ENCODE measurements at places on chromosomes 4 and X. TPM values are rescaled to one million over a fixed set of nuclear protein-coding genes. Genes with fewer than 3 reads are reported as not detected.

SAP30 gene
- 30.5 TPM for total RNA-seq

NLRP2B gene
- total RNA-seq, result not detected

RS1 gene
- total RNA-seq, result not detected

GRID2 gene
- total RNA-seq, result not detected

F8A1 gene
- total RNA-seq, result 0.82 TPM

SPIN2B gene
- total RNA-seq, result 8.3 TPM

CDS1 gene
- total RNA-seq, result not detected
